ENCODE measurements at places on chromosomes 4 and X.

DNA sequence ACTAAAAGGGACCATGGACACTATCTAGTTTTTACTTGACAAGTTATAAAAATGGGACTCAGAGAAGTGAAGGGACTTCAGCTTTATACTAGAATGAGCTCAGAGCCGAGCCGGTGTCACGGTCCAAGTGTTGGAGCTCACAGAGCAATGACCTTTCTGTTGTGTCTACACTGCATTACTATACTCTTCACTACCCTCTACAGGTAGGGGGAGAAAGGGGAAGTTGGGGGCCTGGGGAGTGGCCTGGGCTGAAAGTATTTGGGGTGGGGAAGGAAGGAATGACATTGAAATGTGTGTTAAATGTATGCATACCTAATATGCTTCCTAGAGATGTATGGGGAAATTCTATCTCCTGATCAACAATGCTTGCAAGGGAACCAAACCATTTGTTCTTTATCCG, 48.8 kb upstream of the HHIP start:
- no peak for DNase-seq

- DNase-seq, result no peak
Observed at GRCh38 chr4:122205687-122206086, 53.6 kb downstream of the BLTP1 start.

- DNase-seq, result no peak
Observed at GRCh38 chr4:17077105-17077504, 178.7 kb upstream of the LDB2 start.

GRCh38 chrX:3666975-3667374, 46.5 kb downstream of the PRKX start:
- no peak for DNase-seq

DNA sequence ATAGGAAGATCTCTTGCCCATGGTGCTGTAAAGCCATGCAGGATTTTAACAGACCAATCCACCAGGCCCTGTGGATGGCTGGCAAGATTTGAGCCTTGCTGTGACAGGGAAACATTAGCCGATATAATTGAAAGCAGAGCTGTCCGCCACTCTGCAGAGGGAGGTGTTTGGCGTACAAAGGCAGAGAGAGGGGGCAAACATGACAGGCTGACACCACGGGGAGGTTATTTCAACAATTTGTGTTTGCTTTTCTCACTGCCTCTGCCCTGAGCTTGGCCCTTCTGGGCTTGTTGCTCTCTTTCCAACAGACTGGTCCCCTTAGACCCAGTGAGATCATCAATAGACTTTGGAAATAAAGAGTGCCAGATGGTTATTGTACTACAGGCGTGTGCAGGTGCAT, 59.4 kb downstream of the CLNK start:
- no peak for DNase-seq

GRCh38 chr4:3732076-3733028, 33.8 kb upstream of the ADRA2C start:
- no peak for DNase-seq

- DNase-seq, result no peak
Observed at GRCh38 chr4:176277162-176277904, 8.3 kb upstream of the ASB5 start.

DNA sequence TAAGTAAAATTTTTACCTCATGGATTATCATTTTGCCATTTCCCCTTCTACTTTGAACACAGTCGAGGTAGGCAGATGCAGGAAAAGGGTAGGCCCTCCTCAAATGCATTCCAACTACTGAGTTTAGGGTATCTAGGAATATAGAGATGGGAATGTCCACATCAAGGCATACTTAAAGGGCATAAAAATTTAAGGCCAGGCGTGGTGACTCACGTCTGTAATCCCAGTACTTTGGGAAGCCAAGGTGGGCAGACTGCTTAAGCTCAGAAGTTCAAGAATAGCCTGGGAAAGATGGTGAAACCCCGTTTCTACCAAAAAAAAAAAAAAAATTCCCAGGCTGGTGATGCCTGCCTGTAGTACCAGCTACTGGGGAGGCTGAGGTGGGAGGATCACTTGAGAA, 146.5 kb downstream of the PDGFC start:
- DNase-seq, result no peak

GRCh38 chr4:119271361-119272085, 50.4 kb downstream of the FABP2 start:
- DNase-seq, result no peak

GRCh38 chrX:72003811-72004750, 93.4 kb downstream of the NHSL2 start:
- DNase-seq, result no peak

GRCh38 chr4:73404042-73404441, at the start of gene ALB:
TSS of gene ALB (plus strand) at chr4:73404287. CDS start at chr4:73404328, 41 bp downstream.
- DNase-seq, result no peak

DNA sequence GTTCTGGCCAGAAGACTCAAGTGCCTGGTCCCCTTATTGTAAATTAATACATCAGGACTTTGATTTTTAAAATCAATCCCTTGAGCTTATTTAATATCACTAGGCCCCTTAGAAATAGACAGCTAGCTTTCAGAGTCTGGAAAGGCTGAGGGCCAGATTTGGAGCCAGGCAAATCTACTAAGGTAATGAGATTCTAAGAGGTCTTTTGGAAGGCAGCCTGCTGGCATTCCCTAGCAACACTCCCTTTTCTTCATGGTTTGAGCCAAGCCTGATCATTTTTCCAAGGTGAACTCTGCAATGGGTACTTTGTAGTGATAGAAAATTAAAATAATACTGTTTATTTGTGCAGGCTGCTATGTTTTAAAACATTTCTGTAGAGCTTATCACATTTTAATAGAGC, 378.5 kb downstream of the FAT4 start:
- DNase-seq, result no peak

GRCh38 chr4:16844816-16845586, 53.4 kb downstream of the LDB2 start:
- no peak for DNase-seq

DNA sequence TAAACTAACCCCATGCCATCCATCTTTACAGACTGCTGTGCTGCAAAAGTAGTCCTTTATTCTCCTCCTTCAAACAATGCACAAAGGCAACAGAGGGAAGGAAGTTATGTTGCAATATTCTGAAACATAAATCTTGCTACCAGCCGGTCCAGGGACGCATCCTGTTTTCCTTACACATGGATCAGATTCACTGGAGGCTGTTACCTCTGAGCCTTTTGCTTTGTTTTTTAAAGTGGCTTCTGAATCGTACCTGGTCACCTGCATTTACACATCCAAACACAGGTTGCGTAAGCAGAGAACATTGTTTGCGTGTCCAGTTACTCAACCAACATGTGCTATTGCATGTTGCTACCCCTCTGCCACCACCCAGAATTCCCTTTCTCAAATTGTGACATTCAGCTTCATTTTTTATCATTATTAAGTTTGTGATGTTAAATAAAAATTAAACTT, 8.8 kb downstream of the PPARGC1A start:
- no peak for DNase-seq

- no peak for DNase-seq
Observed at GRCh38 chr4:152536545-152537182, 772 bp upstream of the FBXW7 start.

GRCh38 chr4:24751926-24752539, 43.3 kb upstream of the SOD3 start:
- no peak for DNase-seq

DNA sequence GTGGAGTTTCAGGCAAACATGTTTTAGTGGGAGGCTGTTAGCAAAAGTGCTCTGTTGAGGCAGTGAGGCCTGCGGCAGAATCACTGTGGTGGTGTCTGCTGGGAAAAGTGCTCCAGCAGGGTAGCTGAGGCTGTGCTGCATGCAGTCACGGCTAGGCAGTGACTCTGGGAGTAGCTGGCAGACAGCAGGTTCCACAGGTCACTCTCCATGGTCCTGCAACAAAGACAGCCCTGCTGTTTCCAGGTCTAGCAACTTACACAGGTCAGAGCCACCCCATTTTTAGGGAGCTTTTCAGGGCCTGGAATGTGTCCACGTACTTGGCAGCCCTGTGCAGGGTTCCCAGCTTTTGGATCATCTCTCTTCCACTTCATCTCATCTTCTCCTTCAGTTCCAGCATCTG, 184.3 kb downstream of the NAA11 start:
- DNase-seq, result no peak

- DNase-seq, result no peak
Observed at GRCh38 chr4:21915761-21916160, 32.8 kb downstream of the KCNIP4 start.

DNA sequence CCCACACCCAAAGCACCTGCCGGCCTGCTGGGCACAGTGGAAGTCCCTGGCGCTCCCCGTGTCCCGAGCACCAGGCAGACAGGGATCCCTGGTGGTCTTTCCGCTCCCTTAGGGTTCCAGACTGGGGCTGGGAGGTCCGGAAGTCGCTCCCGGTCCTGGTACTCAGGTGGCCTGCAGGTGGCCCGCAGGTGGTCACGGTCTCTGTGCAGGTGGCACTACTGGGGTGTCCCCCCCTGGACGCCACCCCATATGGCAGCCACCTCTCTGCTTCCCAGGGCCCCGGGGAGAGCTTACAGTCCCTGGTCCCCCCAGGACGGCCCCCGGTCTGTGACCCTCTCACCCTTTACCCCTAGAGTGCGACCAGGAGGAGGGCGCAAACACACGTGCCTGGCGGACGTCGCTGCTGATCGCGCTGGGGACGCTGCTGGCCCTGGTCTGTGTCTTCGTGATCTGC, 13.6 kb downstream of the SLC25A6 start:
- no peak for DNase-seq

- peak; percentile 6 for DNase-seq
Observed at GRCh38 chrX:13387666-13388494, 68.0 kb upstream of the ATXN3L start.

DNA sequence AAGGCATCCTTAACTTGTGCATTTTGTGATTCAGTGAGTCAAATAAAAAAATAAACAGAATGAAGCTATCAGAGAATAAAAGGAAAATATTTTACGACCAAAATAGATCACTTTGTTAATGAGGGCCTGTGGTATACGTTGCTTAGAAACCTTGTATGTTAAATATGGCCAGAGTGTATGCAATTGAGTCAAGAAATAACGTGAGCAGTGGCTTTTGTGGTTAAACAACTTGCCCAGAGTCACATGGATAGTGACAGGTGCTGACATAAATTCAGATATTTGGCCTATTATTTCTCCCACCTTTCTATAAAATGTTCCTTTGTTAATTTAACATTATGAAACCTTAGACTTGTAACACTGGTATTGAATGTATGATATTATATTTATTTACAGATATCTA, 393.4 kb downstream of the PABPC4L start:
- DNase-seq, result no peak

- no peak for DNase-seq
Observed at GRCh38 chr4:60042941-60043340, 1157.2 kb upstream of the ADGRL3 start.

DNA sequence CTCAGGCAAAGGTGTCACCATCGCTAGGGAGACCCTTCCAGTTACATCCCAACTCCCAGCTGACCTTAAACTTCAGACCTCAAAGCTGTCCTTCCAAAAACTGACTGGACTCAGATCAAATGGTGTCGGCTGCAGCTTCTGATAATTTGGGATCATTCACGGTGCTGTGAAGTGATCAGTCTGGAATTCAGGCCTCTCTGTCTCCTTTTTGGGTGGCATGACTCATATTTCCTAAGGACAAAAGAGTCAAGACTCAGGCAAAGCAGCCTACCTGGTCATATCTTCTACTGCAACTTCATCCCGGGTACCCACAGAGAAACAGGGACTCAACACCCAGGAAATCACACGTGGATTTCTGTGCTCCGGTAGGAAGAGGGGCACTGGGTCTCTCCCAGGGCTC, 87.6 kb downstream of the SORCS2 start:
- no peak for DNase-seq

- DNase-seq, result no peak
Observed at GRCh38 chr4:112485930-112486329, 30.1 kb downstream of the NEUROG2 start.

- DNase-seq, result peak; percentile 32
Observed at GRCh38 chr4:38759113-38759789, 23.5 kb downstream of the TLR10 start.

DNA sequence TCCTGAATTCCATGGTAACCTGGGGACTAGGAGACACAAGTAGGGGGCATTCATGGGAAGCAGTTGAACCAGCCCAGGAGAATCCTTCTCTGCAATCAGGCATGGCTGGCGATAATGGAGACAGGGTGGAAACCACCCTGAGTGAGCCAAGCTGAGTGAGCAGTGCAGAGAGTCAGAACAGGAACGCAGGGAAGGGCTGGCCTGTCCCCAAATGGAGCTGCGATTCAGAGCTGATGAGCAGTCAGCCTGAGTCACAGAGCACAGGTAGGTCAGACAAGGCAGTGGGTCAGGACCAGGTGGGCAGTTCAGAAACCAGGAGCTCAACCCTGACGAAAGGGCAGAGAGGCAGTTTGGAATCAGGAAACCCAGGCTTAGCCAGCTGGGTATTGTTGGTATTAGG, 129.0 kb downstream of the BTC start:
- no peak for DNase-seq

DNA sequence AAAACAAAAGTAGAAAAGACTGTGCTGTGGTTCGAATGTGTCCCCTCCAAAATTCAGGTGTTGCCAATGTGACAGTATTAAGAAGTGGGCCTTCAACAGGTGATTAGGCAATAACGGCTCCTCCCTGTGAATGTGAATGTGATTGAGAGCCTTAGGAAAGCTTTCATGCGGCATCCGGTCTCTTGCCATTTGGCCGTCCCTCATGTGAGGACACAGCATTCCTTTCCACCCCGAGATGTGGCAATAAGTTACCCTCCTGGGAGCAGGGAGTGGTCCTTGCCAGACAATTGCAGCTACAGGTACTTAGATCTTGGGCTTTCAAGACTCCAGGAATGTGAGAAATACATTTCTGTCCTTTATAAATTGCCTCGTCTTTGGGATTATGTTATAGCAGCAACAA, 129.3 kb downstream of the CPEB2 start:
- no peak for DNase-seq

DNA sequence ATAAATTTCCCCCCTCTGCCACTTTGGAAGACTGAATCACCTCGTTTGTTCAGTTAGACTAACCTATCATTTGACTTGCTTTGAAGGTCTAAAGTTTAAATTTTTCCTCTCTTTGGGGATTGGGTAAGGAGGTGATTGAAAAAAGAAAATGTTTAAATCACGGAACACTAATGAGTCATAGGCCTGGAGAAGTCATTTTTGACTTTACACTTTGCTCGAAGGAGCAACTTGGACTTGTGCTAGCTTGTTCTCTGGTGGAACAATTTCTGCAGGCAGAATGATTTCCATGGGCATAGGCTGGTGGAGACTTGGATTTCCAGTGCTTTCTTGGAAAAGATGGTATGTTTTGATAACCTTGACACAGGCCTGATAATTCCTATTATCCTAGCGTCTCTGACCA, 10.5 kb upstream of the GLUD2 start:
- DNase-seq, result no peak

DNA sequence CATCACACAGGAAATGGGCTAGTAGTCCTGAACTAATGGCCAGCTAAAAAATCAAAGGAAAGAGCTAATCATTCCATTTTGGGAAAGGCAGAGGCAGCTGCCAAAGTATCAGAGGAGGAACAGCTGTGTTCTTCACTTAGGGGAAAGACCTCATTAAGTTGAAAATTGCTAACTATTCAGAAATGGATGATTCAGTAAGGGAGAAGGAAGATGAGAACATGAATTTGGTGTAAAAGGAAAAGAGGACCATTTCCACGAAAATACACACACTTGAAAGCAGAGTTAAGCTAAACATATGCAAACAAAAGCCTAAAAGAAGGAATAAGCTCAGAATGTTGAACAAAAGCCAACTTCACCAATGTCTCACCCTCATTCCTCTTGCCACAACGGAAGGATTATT, 90.4 kb downstream of the PCDH19 start:
- DNase-seq, result no peak

Data from T-helper 2 cell treated with Interferon-gamma antibody and Interleukin-4, amounts not matched to agents 5 μg/mL and 100 μg/mL, for 36 hours (primary cell).